Stimulated activated CD4-positive, alpha-beta T cell treated with anti-CD3 and anti-CD28 coated beads, Interleukin-4, amount 100 ng/mL, for 48 hours (primary cell): ENCODE measurements at places on chromosomes 5 and 9.

DNA sequence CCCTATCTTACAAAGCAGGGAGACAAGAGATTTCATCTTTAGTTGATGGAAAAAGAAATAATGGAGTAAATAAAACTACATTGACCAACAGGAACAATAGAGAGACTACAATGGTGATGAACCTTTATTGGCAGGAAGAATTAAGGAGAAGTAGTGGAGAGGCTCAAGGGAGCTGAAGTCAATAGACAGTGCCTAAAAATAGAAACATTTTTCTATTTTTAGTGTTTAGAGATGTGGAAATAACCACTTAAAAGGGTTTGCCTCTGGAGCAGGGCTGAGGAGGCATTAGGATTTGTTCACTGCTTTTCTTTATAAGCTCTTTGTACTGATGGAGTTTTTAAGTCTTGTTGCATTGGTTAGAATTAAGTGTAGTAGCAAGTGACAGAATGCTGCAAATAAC lies 98.4 kb upstream of the ERCC6L2 start:
- DNase-seq = no peak

DNA sequence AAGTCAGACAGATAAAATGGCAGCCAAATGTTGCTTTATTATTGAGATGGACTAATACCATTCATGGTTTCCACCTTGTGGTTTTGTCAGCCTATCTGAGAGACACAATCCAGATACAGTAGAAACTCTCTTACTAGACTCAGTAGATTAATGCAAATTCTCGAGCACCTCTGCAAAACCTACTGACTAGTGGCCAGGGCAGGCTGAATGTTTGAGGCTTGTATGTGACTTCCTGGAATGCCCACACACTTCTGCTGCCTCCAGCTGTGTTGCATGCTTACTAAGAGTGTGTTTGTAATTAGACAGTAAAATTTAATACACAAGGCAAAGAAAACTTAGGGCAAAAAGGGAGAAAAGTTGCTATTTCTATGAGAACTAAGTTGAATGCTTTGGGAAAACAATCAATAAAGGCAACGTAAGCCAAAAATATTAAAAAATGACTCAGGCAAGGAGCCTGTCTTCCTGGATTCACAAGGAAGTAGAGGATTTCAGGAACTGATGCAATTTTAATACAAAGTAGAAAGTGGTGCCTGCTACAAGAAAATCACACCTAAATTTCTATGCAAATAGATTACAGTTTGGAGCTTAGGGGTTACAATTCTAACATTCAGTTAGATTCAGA lies 30.2 kb upstream of the CCNG1 start:
- DNase-seq = no peak

DNA sequence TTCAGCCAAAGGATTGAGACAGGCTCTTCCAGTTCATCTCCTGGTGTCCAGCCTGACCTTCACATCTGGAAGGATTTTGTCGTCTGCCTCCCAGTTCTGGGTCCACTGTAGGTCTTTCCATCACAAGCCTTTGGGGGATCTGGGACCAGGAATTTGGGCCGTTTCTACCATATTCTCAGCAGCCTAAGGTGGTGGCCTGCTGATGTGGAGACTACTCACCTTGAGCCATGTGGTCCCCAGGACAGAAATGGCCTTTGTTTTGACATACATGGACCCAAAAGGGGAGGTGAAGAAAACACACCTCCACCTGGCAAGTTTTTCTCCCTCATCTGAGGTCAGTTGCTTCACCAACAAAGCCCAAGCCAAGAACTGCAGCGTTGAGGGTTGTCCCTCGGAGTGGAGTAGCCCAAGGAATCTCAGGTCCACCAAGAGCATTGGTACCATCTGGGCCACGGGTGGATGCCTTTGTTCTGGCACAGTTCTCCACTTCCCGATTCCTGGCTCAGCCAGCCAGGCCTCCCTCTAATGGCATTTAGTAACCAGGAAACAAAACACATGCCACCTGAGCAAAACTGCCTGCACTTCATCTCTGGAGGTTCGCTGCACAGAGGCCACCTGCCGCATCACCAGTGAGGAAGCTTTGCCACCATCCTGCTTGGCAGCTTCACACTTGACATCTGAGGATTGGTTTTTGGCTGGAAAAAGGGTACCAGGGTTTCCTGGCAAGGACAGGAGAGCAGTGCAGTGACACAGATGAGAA lies 24.7 kb downstream of the AMBP start:
- no peak for DNase-seq

- DNase-seq = no peak
These were observed 3.7 kb upstream of the SVEP1 start for GRCh38 chr9:110583237-110583636.

DNA sequence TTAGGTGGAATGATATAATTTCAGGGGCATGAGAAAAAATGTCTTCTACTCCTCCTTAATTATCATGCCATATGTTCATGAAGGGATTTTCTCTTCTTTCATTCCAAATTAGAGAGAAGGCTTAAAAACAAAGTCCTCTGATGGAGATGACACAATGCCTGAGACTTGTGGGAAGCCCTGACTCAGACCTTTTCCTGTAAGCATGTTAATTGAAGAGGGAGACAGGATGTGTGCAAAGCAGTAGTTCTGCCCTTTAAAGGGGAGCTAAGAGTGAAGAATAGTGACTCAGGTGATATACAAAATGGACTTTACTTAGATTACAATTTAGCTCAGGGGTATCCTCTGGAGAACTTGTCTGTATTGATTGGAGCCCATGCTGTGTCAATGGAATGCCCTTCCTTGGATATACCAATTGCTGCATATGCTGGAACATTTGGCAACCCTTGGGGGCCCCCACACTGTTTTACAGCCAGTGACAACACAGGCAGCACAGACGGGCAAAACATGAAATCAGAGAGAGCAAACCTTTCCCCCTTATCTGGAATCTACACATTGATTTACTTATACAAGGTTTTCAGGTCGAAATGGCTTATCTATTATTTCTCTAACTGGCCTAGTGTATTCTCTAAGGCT lies 81.3 kb downstream of the IZUMO3 start:
- no peak for DNase-seq

- DNase-seq = peak; percentile 37
These were observed 469 bp downstream of the AGTPBP1 start for GRCh38 chr9:85741095-85741874.

DNA sequence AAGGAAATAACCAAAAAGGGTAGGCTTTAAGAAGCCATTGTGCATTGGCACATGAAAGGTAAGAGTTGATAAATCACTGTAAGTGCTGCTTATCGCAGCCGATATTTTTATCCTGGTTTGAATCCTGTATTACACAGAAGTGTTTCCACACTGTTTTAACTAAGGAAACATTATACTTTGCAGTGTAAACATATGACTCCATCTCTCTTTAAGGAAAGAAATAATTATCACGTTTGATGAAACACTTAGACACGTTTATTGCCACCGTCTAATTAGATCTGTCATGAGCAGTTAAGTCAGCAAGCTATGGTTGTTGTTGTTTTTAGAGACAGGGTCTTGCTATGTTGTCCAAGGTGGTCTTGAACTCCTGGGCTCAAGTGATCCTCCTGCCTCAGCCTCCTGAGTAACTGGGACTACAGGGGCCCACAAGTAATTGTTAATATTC lies 85.7 kb upstream of the TNFAIP8 start:
- DNase-seq = no peak

GRCh38 chr9:68738358-68738757 lies 33.3 kb downstream of the PIP5K1B start:
- no peak for DNase-seq

- no peak for DNase-seq
These were observed 62.3 kb downstream of the HMCN2 start for GRCh38 chr9:130327781-130328348.

GRCh38 chr5:143134269-143134668 lies 269.2 kb downstream of the NR3C1 start:
- no peak for DNase-seq

- no peak for DNase-seq
These were observed 40.1 kb upstream of the KIAA1958 start for GRCh38 chr9:112446526-112446925.

- DNase-seq = no peak
These were observed 199.4 kb downstream of the MED10 start for GRCh38 chr5:6178846-6179532.

GRCh38 chr5:34676416-34676815 lies 20.3 kb downstream of the RAI14 start:
- no peak for DNase-seq

GRCh38 chr5:5146530-5147160 lies 6.5 kb downstream of the ADAMTS16 start:
- no peak for DNase-seq

DNA sequence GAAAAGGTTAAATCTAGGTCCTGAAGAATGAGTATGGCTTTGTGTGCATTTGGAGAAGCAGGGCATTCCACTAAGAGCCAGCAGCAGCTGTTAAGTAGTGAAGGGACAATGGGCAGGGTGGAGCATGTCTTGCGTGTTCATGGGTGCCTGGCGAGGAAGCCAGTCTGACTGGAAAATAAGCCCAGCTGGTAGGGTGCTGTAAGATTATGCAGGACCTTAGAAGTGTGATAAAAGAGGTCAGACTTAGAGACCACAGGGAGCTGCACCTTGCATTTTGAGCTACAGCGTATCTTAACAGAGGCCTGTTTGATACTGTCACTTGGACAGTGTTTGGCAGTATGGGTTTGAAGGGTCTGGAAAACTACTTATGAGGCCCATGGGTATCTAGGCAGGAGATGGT lies 131.7 kb upstream of the ELL2 start:
- no peak for DNase-seq

GRCh38 chr5:61162832-61163567 lies 732 bp upstream of the SMIM15 start:
- no peak for DNase-seq

DNA sequence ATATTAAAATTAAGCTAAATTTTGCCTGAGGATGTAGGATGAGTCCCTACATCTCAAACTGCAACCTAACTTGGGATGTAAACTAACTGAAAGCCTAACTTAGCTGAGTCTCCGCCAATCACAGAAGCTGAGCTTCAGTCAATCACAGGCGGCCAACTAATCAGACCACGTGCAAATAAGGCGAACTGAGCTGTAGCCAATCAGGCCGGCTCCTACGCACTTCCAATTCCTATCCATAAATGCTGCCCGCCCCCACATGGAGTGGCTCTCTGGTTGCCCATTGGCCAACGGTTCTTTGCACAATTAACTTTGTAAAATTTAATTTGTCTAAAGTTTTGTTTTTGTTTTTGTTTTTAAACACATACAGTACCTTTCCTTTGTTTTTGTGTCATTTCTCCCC lies 13.9 kb upstream of the GPX8 start:
- DNase-seq = no peak

DNA sequence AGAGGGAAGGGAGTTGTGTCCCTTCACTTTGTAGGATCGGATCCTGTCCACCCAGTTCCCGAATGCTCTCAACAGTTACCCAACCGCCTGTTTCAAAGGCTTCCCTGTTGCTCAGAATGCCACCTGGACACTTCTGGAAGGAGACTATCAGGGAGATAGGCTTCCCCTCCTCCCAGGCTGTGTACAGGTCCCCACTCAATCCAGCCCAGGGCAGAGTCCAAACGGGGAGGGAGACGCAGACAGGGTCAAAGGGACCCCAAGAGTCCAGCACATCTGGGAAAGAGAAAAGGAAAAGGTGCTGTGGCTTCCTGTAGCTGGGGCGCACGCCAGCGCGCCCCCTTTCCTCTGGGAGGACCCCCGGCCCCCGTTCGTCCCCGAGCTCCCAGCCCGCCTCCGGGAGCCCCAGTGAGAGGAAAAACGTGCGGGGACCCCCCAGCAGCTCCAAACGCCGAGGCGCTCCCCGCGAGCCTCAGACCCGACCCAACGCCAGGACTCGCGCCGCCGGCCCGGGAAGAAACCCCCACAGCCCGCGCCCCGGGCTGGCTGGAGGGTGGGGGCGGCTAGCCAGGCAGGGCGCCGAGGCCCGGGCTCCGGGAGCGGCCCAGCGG lies 640 bp downstream of the SURF4 start:
- no peak for DNase-seq

DNA sequence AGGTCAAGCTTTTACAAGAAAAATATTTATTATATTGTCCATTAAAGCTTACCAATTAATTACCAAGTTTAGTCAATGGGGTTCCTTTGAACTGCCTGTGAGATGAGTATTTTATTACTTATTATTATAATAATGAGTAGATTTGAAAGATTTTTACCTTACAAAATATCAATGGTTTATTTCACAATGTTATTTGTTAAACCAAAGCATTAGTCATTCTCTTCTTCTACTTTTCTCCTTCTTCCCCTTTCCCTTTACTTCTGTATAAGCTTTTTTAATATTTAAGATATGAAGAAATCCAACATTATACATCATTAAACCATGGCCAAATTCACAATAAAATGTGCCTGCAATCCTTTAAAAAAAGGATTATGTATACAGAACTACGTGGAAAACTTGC lies 369.5 kb downstream of the ARL15 start:
- no peak for DNase-seq

DNA sequence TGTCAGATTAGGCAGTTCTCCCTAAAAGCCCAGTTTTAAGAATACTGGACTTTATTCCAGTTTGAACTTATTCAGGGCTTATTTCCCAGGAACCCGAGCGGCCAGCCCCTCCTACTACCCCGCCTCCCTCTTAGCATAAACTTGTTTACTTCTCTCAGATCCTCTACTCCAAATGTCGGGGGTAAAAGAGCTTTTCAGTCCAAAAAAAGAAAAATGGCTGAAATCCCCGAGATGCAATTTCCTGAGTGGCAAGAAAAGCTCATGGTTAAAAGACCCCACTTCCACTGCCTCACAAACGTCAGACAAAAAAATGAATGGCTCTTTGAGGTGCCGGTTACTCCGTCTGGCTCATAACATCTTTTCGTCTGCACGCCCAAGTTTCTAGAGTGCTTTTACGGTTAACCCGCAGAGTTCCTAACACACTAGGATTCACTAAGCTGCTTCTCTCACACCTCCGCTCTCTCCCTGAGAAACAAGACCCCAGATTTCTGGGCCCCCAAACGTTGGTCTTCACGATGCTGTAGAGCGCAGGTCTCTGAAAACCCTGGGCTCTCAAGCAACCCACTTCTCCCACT lies 402 bp downstream of the BRD8 start:
- DNase-seq = peak; percentile 10

- no peak for DNase-seq
These were observed 1.1 kb downstream of the FEM1C start for GRCh38 chr5:115543365-115544042.

DNA sequence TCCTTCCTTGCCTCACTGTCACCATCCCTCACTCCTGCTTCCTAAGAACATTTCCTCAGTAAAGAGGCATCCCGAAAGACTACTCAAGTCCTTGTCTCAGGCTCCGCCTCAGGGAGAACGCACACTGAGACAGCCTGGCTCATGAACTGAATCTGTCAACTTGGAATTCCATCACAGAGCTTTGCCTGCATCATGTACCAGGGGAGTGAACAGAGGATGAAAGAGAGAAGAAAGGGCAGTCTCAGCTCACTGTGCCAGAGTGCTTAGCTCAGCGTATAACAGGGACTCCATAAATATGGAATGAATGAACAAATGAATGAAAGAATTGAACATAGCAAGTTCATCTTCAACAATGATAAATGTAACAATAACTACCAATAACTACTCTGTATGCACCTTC lies 68.7 kb upstream of the SLC1A3 start:
- no peak for DNase-seq

GRCh38 chr5:120677481-120677880 lies 213.4 kb downstream of the PRR16 start:
- no peak for DNase-seq
